IPS DF 6.9 (cell line): ENCODE measurements at places on chromosomes 2 and 18.

- no peak for DNase-seq
- no peaks in the 10 kb centered on the region for H3K36me3 ChIP-seq
- H3K4me3 ChIP-seq: no peak overlapping the region
- H3K27ac ChIP-seq: no peak overlapping the region
- peaks cover 6% of the 10 kb centered on the region; the same call in 1 of the 2 replicates for H3K4me1 ChIP-seq
Observed at GRCh38 chr2:30655660-30656059, 151.6 kb downstream of the CAPN13 start.

GRCh38 chr2:143503280-143503679, 374.1 kb downstream of the ARHGAP15 start:
- H3K27me3 ChIP-seq: no peaks in the 10 kb centered on the region
- H3K27ac ChIP-seq: no peak overlapping the region
- H3K36me3 ChIP-seq: no peaks in the 10 kb centered on the region

GRCh38 chr2:190121971-190122370, 59.4 kb upstream of the MSTN start:
- H3K27ac ChIP-seq: no peak overlapping the region
- H3K4me3 ChIP-seq: no peak overlapping the region
- no peaks in the 10 kb centered on the region for H3K27me3 ChIP-seq
- DNase-seq: peak; percentile 9

DNA sequence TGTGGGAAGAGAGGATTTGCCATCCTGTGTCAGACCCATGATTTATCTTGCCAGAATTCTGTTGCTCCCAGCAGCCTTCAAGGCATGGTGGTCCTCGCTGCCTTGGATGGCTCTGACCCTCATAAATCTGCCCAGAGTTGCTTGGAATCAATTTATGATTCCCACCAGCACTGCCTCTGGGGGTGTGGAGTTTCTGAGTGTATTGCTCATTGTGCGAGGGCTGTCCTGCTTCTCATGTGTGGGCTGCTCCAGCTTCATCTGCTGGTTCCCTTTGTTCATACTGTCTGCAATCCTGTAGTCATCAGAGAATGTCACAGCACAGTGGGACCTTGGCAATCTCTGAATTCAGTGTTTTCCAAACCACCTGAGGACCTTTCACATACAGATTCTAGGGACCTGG, 139.8 kb downstream of the CLIP4 start:
- H3K27me3 ChIP-seq: no peaks in the 10 kb centered on the region
- H3K27ac ChIP-seq: no peak overlapping the region
- DNase-seq: no peak

DNA sequence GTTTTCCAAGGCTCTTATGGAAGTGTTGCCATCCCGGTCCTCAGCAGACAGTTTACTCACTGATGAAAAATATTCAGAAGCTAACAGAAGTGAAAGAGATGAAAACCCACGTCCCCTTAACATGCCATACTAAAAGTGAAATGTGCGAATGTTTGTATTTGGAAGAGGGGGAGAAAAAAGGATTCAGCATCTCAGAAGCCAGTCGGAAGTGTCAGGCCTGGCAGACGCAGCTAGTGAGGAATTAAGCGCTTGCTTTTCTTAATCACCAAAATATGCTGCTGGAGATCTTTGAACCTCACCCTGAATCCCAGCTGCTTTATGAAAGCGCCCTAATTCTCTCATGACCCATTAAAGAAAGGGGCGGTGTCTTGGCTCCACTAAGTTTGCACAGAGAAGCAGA, 653.7 kb downstream of the DCDC2C start:
- H3K27ac ChIP-seq: no peak overlapping the region
- no peaks in the 10 kb centered on the region for H3K27me3 ChIP-seq
- no peaks in the 10 kb centered on the region for H3K36me3 ChIP-seq

- no peaks in the 10 kb centered on the region for H3K27me3 ChIP-seq
- H3K36me3 ChIP-seq: no peaks in the 10 kb centered on the region
- peaks cover 12% of the 10 kb centered on the region; the same call in 1 of the 2 replicates for H3K4me1 ChIP-seq
- no peak overlapping the region for H3K27ac ChIP-seq
Observed at GRCh38 chr18:13455960-13456481, 237.5 kb downstream of the LDLRAD4 start.

DNA sequence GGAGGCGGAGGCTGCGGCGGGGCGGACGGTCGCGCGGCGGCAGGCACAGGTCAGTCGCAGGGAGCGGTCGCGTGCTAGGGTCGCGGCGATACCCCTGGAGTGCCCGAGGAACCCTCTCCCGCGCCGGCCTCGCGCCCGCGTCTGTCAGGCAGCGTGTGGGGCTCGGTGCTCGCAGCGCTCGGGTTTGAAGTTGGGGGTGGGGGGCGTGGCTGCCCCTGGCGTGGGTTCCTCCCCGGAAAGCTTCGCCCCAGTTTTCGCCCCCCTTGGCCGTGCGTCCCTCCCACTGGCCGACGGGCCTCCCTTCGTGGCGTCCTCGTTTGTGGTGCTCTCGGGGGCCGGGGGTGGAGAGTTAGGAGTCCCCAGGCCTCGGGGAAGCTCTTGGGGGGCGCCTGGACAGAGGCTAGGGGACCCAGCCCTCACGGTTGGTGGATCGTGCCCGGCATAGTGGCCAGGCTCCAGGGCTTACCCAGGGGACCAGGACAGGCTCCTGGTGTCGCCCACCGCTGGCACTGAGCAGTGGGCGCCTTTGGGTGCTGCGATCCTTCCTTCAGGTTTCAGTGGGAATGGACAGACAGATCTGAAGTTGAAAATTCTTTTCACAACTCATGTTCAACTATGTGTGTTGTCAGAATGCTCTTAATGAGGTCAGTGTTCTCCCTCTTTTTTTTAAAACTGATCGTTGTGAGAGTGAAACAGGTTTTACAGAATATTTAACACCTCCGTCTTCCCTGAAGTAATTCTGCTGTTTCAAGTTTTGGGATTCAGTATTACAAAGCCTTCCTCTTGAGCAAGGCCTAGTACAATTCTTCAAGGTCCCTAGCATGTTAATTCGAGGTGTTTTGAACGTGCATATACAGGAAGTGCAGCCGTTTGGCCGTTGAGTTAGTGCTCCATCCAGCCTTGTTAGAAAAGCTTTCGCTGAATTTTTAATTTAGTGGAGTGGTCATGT, 604 bp downstream of the RALBP1 start:
- no peaks in the 10 kb centered on the region for H3K36me3 ChIP-seq
- H3K27ac ChIP-seq: no peak overlapping the region
- DNase-seq: no peak
- H3K4me1 ChIP-seq: 0 out of 2 replicates have a peak, but pooled peaks cover 2% of the 10 kb centered on the region
- no peaks in the 10 kb centered on the region for H3K27me3 ChIP-seq
- H3K4me3 ChIP-seq: peak overlapping the region; percentile 81

DNA sequence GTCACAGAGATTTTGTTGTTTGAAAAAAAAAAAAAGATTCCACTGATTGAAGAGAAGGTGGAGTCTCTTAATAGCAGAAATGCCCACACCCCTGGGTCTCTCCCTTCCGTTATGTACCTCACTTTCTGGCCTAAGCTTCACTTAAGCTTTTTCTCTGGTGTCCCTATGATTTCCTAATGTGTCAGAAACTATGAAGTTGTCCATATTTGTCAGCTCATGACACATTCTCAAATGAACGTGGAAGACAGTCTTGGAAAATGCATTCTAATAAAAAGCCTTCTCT, 5.4 kb upstream of the MALL start:
- DNase-seq: no peak
- H3K4me3 ChIP-seq: no peak overlapping the region
- H3K27ac ChIP-seq: no peak overlapping the region
- no peaks in the 10 kb centered on the region for H3K36me3 ChIP-seq
- H3K4me1 ChIP-seq: no peaks in the 10 kb centered on the region

DNA sequence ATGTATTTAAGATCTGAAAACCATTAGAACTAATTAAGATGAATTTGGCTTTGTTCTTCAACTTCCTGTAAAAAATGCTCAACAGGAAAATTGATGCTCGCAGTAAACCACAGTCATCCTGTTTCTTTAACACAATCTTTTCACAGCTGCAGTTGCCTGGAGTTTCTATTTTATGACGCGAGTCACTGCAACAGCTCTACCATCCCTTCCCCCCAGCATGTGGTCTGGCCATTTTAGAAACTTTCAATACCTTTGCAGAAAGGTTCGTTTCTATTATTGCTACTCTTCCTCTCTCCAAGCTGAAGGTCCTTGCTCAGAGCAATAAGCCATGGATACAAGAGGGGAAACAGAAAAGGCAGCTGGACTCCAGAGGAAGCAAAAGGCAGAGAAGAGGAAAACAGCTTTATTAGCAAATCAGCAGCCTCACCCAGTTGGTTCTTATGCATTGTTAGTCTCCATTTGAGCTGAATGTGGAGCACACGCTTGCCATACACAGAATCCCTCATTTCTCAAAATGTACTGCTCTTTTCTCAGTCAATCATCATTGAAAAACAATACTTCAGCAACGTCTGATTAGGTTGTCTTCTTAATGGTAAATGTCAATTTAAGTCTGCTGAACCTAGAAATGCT, 3.9 kb downstream of the WIPF1 start:
- no peak overlapping the region for H3K27ac ChIP-seq
- no peak for DNase-seq
- H3K36me3 ChIP-seq: no peaks in the 10 kb centered on the region

DNA sequence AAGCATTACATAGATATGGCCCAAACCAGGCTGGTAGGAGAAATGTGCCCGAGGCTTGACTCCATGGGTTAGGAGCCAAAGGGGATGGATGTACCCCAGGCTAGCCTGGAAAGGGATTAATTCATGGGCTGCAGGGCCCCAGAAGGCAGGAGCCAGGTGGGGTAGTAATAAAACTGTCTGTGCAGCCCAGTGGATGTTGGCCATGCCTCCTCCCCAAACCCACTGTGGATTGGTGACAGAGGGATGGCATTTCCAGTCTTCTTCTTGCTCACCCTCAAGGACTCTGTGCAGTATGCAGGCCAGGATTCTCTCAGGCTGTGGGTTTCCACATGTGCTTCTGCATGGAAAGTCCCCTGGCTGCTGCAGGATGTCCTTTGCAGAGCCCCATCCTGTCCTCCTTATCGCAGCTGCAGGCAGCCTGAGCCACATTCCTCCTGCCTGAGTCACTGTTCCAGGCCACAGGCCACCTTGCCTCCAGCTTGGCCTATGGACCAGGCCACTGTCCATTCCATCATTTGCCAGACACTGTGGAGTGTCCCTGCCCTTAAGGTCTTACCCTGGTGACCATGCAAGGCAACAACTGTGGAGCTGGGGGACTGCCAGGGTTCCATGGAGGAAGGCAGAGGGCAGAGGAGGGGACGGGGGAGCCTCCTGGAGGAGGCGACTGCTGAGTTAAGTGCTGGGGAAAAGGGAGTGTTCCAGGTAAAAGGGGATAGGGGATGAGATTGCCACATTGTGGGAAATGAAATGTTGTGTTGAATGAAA, 38.9 kb downstream of the INO80C start:
- H3K4me3 ChIP-seq: no peak overlapping the region

DNA sequence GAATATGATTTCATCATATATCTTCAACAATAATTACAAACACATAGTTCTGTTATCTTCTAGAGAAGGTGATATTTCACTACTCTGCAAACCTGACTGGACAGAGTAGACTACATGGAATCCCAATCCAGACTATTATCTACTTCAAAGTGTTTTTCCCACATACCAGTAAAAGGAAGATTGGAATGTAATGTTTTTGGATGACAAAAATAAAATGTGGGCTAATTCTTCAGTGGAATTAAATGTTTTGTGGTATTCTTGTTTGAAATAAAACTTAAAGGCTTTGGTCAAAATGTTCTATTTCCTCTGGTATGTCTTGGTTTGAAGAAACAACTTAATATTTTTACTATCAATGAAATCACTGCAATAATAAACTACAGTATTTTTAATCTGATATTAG, 22.1 kb downstream of the COL5A2 start:
- H3K27ac ChIP-seq: no peak overlapping the region
- no peaks in the 10 kb centered on the region for H3K27me3 ChIP-seq
- H3K4me1 ChIP-seq: no peaks in the 10 kb centered on the region
- H3K36me3 ChIP-seq: no peaks in the 10 kb centered on the region

- no peaks in the 10 kb centered on the region for H3K4me1 ChIP-seq
- no peak for DNase-seq
- H3K36me3 ChIP-seq: no peaks in the 10 kb centered on the region
- H3K27me3 ChIP-seq: no peaks in the 10 kb centered on the region
- H3K4me3 ChIP-seq: no peak overlapping the region
Observed at GRCh38 chr2:96647681-96648080, 5.1 kb downstream of the FER1L5 start.

DNA sequence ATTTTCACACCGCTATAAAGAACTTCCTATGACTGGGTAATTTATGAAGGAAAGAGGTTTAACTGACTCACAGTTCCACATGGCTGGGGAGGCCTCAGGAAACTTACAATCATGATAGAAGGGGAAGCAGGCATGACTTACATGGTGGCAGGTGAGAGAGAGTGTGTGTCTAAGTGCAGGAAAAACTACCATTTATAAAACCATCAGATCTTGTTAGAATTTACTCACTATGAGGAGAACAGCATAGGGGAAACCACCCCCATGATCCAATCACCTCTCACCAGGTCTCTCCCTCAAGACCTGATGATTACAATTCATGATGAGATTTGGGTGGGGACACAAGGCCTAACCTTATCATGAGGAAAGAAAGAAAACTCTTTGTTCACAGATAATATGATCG, 174.6 kb downstream of the SRBD1 start:
- H3K27me3 ChIP-seq: no peaks in the 10 kb centered on the region
- H3K36me3 ChIP-seq: no peaks in the 10 kb centered on the region
- DNase-seq: no peak
- no peaks in the 10 kb centered on the region for H3K4me1 ChIP-seq
- no peak overlapping the region for H3K4me3 ChIP-seq
